Type B pancreatic cell (in vitro differentiated cells): ENCODE measurements at places on chromosomes 4 and X. TPM values are rescaled to one million over a fixed set of nuclear protein-coding genes. Genes with fewer than 3 reads are reported as not detected.

- no peak for DNase-seq
Measured at GRCh38 chr4:14926368-14926767, 75.9 kb upstream of the CPEB2 start.

DNA sequence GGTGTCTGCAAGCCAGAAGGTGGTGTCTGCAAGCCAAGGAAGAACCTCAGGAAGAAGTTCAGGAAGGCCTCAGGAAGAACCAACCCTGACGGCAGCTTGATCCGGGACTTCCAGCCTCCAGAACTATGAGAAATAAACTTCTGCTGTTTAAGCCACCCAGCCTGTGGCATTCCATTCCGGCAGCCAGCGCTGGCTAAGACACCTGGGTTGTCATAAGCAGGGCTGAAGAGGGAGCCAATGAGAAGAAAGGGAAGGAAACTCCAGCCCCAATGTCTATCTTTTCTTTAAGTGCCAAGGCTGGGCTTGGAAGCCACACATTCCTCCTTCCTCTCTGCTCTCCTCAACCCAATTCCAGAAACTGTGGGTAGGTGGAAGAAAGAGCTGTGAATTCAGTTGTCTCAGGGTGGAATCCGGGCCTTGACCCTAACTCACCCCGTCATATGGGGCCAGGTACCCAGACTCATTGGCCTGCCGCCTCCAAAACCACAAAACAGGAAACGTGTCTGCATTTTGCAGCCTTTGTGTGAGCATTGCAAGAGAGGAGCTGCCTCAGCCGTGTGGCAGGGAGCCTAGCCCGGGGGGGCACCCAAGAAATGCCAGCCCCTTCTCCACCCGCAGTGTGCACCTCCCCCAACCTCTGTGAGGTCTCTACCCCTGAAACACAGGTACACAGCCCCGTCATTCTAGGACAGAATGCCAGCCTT is 26.8 kb downstream of the CRMP1 start:
- no peak for DNase-seq

DNA sequence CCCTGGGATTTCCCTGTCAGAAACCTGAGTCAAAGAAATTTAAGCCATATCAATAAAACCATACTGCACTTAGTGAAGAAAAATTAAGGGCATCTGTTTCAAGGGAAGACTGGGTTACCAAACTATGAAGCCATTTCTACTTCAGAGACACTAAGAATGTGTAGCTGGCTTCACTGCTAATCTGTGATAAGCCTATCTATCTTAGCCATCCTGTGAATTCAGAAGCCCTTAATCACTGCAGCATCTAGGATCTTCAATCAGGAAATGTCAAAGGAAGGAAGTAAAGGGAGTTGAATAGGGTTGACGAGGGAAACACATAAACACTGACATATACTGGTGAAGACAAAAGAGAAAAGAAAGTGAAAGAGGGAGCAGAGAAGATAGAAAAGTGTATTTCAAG is 777.6 kb upstream of the DIAPH2 start:
- DNase-seq = no peak

- DNase-seq = no peak
Measured at GRCh38 chr4:159368320-159368719, 265.4 kb downstream of the RAPGEF2 start.

OTC gene
- 3.2 and 12.9 TPM in 2 replicates for total RNA-seq
